ENCODE measurements at places on chromosomes 3 and 15.

DNA sequence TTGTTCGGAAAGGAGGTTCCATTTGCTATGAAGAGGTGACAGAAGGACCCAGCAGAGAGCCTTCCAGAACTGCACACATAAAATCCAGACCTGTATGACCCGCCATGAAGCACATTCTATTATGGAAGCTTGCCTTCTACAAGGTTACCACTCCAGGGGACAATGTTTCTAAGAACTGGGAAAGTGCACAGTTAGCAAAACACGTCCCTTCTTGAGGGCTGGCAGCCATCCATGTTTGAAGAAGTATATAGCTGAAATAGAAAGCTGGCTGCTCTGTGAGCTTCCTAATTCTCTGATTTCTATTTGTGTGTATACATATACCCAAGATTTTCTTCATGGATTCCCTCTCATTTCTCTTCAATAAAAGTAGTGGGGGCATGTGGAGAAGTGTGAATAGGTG is 74.6 kb downstream of the CNTN3 start:
- DNase-seq, result peak; percentile 10

DNA sequence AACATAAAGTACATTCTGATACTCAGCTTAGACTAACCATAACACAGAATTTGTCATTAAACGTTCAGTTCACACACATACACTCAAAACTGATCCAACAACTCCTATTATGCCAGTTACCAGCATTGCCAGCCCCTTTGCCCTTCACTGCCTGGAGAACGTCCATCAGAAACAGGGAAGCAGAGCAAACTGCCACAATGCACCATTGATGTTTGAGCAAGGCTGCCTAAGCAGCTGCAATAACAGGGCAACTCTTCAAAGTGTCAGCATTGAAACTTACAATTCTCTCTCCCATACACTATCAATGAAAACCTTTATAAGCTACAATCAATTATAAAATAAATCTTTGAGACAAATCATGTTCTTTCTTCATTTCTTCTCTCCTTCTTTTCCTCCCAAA is 85.1 kb downstream of the ZBTB20 start:
- no peak for DNase-seq

DNA sequence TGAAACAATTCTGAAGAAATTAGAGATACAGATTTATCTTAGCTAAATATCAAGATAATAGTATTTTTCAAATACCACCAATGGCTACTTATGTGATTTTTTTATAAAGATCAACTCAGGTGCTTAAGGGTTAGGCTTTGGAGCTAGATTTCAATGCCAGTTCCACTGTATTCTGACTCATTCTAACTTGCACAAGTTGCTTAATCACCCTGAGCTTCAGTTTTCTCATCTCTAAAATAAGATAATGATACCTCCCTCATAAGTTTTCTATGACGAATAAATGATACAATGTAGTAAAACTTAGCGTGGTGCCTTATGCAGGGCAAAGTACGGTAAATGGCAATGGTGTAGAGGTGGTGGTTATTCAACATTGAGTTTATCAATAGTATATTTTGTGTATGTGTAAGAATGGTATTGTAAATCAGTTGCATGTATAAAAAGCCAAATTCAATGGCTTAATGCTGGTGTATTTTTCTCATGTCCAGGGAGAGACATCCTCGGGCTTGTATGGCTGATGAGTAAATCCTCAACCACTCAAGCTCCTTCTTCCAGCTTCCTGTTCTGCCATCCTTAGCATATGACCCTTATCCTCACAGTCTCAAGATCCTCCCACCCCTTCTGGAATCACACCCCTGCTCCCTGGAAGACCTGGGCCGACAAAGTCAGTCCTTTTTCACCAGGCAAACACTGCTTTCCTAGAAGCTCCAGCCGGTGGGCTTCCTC is 505.9 kb upstream of the CFAP20DC start:
- DNase-seq, result no peak

GRCh38 chr3:167653155-167653554 is 587 bp downstream of the WDR49 start:
- DNase-seq, result no peak

GRCh38 chr15:57401546-57401945 is 25.2 kb downstream of the CGNL1 start:
- no peak for DNase-seq

- no peak for DNase-seq
These were observed 755.9 kb upstream of the LMCD1 start for GRCh38 chr3:7745711-7746110.

Measured in umbilical cord (tissue), 2 donors.